Fibroblast of gingiva (primary cell): ENCODE measurements at places on chromosomes 6 and 20.

- peak; percentile 50 for DNase-seq
Measured at GRCh38 chr6:96853083-96853482, 15.8 kb upstream of the GPR63 start.

DNA sequence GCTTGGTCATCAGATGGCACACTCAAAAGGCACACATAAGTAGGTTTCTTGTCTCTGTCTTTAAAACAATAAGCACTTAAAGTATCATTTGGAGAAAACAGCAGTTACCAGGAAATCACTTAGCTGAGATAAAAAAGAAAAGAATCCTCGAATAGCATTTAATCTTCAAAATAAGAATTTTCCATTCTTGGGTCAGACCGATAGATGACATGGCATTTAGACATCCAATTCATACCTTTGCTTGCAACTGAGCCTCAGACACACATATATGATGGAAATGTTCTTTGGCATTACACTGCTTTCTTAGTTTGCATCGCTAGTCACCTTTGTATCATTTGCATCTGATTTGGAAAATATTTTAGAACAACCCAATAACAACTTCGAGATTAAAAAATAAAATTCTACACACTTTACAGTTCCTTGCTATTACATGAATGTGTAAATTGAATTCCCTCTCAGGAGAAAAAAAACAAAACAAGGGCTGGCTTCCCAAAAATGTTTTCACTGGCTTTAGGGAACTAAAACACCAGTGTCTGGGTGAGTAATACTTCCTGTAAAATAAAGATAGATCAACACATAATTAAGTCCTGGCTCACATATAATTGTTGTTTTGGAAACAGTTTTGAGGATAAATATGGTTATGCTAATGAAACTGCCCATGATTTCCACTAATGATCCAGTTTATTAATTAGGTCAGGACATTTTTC, 1.3 kb upstream of the RNF217 start:
- DNase-seq, result no peak

- no peak for DNase-seq
Measured at GRCh38 chr6:95203153-95203754, 374.1 kb upstream of the MANEA start.

DNA sequence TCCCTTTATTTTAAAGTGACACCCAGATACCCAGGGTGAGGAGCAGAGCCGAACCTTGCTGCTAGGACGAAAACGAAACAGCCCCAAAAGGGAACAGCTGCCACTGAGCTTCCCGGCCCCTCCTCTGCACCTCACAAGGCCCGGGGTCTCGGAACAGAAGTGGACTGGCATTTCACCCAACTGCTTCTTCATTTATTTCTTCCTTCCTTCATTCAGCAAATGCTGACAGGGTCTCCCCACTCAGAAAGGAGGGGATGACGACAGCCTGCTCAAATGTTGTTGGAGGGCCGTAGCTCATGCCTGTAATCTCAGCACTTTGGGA, 220.3 kb downstream of the PREX1 start:
- no peak for DNase-seq

DNA sequence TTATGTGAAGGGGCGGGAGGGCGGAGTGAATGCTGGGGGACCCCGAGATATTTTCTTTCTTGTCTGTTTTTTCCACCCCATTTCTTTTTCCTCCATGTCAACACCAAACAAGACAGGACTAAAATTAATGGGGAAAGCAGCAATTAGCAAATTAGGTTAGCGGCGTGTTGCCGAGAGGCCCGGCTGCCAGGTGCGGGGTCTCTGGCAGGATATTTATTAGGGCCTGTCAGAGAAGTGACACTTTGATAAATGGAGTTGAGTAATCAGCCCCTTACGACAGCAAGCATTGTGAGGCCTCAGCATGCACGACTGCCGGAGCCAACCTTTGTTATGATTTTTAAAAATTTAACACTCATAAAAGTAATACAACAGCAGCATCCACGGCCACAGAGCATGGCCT, 193.8 kb downstream of the DHX35 start:
- DNase-seq, result no peak

DNA sequence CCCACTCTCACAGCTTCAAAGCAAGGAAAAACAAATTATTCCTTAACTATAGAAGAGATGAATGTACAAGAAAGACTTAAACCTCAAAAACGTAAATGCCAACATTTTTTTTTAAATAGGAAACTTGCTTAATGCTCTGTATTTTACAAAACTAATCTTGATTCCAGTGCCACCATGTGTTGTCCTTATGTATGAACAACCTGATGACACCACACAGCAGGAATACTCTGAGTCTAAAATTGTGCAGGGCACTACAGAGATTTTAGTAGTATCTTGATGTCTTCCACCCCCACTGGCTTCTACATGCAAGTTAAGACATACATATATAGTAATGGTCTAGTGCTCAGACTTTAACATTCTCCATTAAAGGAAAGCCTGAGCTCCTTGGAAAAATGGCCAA, 46.2 kb downstream of the SRPK1 start:
- no peak for DNase-seq

DNA sequence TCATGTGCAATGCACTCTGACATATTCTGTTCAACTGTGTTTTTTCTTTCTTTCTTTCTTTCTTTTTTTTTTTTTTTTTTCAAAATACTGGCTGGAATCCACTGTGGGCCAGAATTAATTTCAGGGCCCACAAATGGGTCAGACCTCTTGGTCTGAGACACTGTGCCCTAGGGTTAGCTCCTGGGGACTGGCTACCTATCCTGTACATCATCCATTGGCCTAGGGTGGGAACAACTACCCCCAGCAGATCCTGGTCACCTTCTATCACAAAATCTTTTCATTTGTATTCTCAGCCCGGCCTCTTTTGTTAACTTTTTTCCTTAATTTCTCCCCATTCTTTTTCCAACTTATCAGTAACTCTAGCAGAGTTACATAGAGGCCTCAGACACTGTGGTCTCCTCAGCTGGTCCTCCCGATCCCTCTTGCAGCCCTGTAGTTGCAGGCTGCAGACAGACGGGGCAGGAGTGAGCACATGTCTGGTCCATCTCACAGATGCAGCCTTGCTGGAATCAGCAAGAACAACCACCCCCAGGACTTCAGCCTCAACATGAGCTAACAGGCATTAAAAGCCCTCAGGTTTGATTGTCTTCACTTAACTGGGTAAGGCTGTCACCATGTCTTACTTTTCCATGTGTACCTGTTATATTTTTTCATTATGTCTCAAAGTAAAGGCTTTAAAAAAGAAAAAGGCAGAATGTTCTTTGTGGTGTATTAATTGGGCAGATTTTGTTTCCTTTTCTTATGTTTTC, 41.3 kb downstream of the TXLNB start:
- peak; percentile 38 for DNase-seq

- peak; percentile 67 for DNase-seq
Measured at GRCh38 chr6:148700047-148700715, 46.6 kb upstream of the UST start.

- DNase-seq, result no peak
Measured at GRCh38 chr20:50508171-50508755, 1.9 kb upstream of the PTPN1 start.

- peak; percentile 10 for DNase-seq
Measured at GRCh38 chr6:130997061-130997753, 65.8 kb downstream of the EPB41L2 start.

GRCh38 chr6:147933224-147933623, 409.4 kb upstream of the SASH1 start:
- no peak for DNase-seq

- no peak for DNase-seq
Measured at GRCh38 chr6:95589067-95589466, 11.7 kb downstream of the MANEA start.

DNA sequence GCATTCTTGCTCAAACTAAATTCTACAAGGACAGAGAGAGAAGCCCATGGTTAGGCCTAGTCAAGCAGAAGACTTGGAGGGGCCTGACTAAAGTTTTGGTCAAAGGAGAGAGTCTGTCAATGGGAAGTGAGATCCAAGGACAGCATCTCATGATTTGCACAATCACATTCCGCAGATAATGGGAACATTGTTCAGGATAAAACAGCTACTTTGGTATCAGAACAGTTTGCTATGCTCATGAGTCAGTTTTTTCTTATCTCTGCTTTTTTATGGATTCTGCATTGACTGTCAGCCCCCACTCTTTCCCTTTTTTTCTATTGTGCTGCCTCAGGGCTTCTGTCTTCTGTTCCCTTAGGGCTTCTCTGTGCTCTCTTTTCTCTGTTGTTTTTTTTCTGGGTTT, 28.6 kb downstream of the AKAP7 start:
- DNase-seq, result no peak

- peak; percentile 4 for DNase-seq
Measured at GRCh38 chr6:116363759-116364158, 7.0 kb upstream of the DSE start.

- DNase-seq, result no peak
Measured at GRCh38 chr6:106939208-106939607, 35.3 kb downstream of the CD24 start.
